CD4-positive, alpha-beta T cell treated with Interleukin-10 for 1 hour (primary cell): ENCODE measurements at places on chromosomes 12 and 14.

DNA sequence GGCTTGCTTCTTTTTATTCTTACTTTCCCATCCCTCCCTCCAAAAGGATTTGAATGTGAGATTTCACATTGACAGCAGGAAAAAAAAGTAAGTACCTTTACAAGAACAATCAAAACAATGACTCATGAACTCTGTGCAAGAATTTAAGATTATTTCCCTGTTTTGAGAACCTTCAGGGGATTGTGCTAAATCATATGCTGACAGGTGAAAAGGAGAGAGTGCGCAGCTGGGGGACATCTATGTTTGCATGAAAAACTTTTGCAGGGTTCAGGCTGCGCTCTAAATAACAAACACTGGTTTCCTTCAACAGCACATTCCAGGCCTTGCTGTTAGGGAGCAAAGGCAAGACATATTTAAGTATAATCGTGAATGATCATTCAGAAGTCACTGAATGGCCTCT lies 27.3 kb downstream of the RERG start:
- DNase-seq, result no peak

DNA sequence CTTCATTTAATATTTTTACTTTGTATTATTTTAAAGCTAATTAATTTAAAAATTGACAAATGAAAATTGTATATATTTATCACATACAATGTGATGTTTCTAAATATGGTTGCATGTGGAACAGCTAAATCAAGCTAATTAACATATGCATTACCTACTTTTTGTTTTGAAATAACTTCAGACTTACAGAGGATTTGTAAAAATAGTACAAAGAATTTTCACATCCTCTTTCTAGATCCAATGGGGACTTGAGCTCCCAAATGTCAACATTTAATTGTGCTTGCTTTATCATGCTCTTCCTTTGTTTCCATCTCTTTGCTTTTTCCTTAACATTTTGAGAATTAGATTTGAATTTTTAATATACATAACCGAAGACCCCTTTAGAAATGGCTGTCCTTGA lies 6.6 kb downstream of the DCD start:
- DNase-seq, result no peak

DNA sequence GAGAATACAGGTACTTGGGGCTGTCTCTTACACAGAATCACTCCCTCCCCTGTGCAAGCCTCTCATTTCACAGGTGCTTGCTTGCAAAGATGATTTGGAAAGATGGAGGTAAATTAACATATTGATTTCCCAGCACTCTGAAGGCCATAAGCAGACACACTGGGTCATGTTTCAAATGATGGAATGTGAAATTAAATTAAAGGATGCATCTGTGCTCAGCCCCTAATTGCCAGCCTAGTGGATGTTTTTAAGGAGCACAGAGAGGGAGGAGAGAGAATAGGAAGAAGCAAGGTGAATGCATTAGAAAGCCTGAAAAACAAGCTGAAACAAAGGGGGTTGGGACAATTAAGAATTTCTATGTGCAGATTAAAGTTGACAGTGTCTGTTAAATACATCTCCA lies 96.1 kb upstream of the GRIP1 start:
- no peak for DNase-seq

GRCh38 chr14:70192915-70193314 lies 4.2 kb upstream of the SLC8A3 start:
- no peak for DNase-seq
